Upper lobe of left lung (tissue), 6 donors: ENCODE measurements at places on chromosomes 12 and 14. TPM values are rescaled to one million over a fixed set of nuclear protein-coding genes. Genes with fewer than 3 reads are reported as not detected.

The ALDH1L2 gene
- total RNA-seq: 5.8 TPM

The CCDC38 gene
- not detected for total RNA-seq

The REM2 gene
- 1.1 TPM for total RNA-seq

GRCh38 chr14:52825085-52825484 is 33.7 kb upstream of the GNPNAT1 start:
- H3K36me3 ChIP-seq: no peaks in the 10 kb centered on the region
- H3K4me3 ChIP-seq: no peak overlapping the region
- H3K27ac ChIP-seq: no peak overlapping the region
- no peaks in the 10 kb centered on the region for H3K27me3 ChIP-seq

GRCh38 chr12:13680916-13681315 is 300.5 kb downstream of the GRIN2B start:
- no peaks in the 10 kb centered on the region for H3K36me3 ChIP-seq
- H3K4me3 ChIP-seq: no peak overlapping the region
- no peaks in the 10 kb centered on the region for H3K27me3 ChIP-seq
- no peaks in the 10 kb centered on the region for H3K4me1 ChIP-seq
- H3K27ac ChIP-seq: no peak overlapping the region

GRCh38 chr14:93736378-93737014 is 51.8 kb downstream of the PRIMA1 start:
- no peaks in the 10 kb centered on the region for H3K27me3 ChIP-seq
- H3K36me3 ChIP-seq: no peaks in the 10 kb centered on the region
- H3K4me3 ChIP-seq: no peak overlapping the region
- no peak for DNase-seq
- H3K27ac ChIP-seq: no peak overlapping the region

DNA sequence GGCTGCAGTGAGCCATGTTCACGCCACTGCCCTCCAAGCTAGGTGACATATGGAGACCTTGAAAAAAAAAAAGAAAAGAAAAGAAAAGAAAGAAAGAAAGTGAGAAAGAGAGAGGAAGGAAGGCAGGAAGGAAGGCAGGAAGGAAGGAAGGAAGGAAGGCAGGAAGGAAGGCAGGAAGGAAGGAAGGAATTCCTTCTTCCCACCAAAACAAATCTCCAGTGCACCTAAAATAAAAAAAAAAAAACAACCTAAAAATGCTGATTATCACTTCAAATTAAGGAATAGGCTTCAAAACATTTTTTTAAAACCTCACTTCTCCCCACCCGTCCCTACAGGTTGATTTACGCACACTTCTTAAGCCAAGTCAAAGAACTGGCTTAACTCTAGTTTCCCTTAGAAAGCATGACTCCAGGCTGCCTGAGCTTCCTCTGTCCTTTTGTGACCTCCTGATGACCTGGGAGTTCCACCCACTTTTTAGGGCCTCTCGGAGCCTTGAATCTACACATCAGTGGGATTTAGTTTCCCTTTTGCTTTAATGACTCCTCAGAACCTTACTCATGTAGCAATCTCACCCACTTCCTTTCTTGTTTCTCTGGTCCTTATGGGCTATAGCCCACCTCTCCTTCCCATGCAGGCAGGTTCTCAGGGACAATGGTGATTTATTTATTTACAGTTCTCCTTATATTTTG is 18.6 kb downstream of the DUSP6 start:
- H3K4me1 ChIP-seq: peaks cover 34% of the 10 kb centered on the region
- H3K27me3 ChIP-seq: no peaks in the 10 kb centered on the region
- no peak for DNase-seq
- peak overlapping the region; percentile 61 for H3K27ac ChIP-seq

GRCh38 chr14:72532686-72533454 is 361.0 kb downstream of the DPF3 start:
- no peaks in the 10 kb centered on the region for H3K27me3 ChIP-seq
- no peak overlapping the region for H3K4me3 ChIP-seq
- H3K27ac ChIP-seq: no peak overlapping the region
- H3K4me1 ChIP-seq: peaks cover 5% of the 10 kb centered on the region
- no peak for DNase-seq

GRCh38 chr12:17357396-17357795 is 732.6 kb downstream of the RERGL start:
- H3K4me3 ChIP-seq: no peak overlapping the region
- no peaks in the 10 kb centered on the region for H3K27me3 ChIP-seq
- DNase-seq: no peak
- H3K4me1 ChIP-seq: no peaks in the 10 kb centered on the region
- no peak overlapping the region for H3K27ac ChIP-seq

DNA sequence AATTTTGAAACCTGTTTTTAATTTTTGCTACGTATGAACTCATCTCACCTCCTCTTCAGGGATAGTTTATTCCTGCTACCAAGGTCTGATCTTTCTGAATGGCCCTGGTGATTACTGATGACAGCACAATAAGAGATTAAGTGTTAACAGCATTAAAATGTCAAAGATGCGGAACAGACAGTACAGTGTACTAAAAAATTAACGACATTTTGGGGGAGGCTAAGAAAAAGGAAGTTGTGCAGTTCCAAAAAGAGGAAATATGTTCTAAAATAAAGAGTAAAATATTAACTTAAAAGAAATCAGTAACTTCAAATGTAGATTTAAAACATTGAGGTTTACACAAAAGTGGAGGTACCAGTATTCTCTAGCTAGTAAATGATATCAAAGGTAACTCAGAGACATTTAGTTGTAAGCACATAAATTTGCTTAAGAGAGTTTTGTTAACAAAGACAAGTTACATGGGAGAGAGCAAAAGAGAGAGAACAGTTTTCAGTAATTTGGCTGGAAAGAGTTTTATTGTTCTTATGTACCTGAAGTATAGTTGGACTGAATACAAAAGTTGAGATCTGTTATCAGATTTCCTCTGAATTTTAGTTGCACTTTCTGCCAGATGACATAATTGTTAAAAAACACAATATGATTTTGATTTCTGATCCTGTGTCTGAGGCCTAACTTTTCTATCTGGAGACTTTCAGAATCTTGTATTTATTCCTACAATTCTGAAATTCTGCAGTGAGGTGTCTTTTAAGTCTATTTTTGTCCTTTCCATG is 4.2 kb upstream of the CLECL1 start:
- peaks cover 9% of the 10 kb centered on the region for H3K4me1 ChIP-seq
- peak overlapping the region; percentile 65 for H3K27ac ChIP-seq
- H3K36me3 ChIP-seq: no peaks in the 10 kb centered on the region
